ENCODE measurements at places on chromosomes 4 and X.

GRCh38 chr4:133095591-133095990, 53.5 kb upstream of the PCDH10 start:
- DNase-seq = no peak

DNA sequence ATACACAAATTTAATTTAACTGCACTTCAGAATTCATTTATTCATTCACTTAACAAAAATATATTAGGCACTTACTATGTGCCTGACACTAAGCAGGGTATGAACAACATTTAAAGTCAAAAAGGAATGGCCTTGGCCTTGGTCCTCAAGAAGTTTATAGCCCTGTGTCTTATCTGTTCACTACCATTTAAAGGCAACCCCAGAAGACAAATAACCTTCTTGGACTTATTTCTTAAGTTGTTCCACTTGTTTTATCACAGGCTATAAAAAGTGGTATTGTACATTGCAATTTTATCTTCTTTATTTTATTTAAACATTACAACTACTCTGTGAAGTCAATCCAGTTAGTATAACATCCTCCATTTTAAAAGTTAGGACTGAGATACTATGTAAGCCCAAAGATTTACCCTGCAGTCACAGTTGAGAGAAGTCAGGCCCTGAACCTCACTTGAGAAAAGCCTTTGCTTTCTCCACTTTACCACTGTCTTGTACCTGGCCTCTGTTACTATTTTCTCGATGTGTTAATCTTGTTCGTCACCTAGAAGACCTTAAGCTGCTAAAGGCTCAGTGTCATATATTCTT, 305.6 kb upstream of the DIPK2B start:
- no peak for DNase-seq

DNA sequence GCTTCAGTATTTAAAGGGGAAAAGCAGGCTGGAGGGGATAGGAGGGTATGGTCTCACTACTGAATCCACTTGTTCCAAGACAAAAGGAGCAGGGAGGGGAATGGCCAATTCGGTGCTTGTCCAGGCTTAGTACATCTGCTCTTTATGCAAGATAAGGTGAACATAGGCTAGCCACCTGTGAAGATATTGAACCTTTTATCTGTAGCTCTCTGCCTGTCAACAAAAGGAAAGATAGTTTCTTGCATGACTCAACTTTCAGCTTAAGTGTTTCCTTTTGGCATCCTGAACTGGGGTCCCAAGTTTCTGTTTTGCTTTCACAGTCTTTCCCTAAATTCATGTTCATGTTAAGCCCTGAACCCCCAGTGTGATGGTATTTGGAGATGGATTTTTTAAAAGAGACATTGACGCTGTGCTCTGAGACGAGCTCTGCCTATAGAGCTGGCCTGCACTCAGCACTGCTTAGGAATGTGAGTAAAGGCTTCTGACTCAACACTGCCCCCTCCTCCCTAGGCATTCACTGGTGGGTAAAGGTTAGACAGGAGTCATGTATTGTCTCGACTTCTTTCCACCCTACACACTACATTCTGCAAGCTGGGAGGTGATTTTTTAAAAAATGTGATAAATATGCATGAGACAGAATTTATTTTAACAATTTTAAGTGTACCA, 28.2 kb downstream of the FAM149A start:
- no peak for DNase-seq

- DNase-seq = no peak
Measured at GRCh38 chr4:141657550-141658250, 21.3 kb downstream of the IL15 start.

DNA sequence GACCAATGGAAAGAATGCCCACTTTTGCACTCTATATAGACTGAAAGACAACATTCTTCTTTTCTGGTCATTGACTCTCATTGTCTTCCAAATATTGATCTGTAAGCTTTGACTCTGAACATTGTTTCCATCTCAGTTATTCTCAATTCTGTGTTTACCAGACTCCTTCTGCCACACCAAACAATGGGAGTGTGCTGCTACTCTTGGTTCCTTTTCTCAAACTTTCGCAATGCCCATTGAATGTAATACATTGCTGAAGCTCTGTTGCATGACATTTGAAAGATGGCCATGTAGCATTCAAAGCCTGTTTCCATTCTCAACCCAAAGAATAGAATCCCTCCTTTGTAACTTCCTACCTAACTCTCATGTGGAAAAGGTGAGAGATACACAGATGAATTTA, 136.2 kb downstream of the BTC start:
- DNase-seq = no peak

GRCh38 chr4:126338548-126338947, 1023.8 kb downstream of the FAT4 start:
- DNase-seq = no peak

- DNase-seq = no peak
Measured at GRCh38 chr4:89712141-89712540, 124.8 kb downstream of the SNCA start.

- no peak for DNase-seq
Measured at GRCh38 chr4:186936496-186937375, 213.1 kb upstream of the FAT1 start.

- DNase-seq = peak; percentile 6
Measured at GRCh38 chr4:181701214-181701613, 542.0 kb upstream of the TENM3 start.

DNA sequence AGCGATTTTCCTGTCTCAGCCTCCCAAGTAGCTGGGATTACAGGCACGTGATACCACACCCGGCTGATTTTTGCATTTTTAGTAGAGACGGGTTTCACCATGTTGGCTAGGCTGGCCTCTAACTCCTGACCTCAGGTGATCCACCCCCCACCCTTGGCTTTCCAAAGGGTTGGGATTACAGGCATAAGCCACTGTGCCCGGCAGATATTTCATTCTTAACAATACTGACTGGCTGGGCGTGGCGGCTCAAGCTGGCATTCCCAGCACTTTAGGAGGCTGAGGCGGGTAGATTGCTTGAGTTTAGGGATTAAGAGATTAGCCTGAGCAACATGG, 1.3 kb downstream of the PQBP1 start:
- DNase-seq = no peak

- no peak for DNase-seq
Measured at GRCh38 chrX:73831500-73831899, 268.5 kb downstream of the CHIC1 start.

GRCh38 chrX:131792356-131792749, 230.7 kb upstream of the STK26 start:
- peak; percentile 16 for DNase-seq

- DNase-seq = no peak
Measured at GRCh38 chrX:97490656-97491055, 606.9 kb downstream of the RPA4 start.

- no peak for DNase-seq
Measured at GRCh38 chrX:115297189-115297588, 7.7 kb downstream of the LUZP4 start.

All from NCI-H1436 treated with DMSO at 0.1 percent for 48 hours (cell line).